Stimulated activated CD4-positive, alpha-beta T cell treated with anti-CD3 and anti-CD28 coated beads, Interleukin-2, amount 100 ng/mL, for 24 hours (primary cell): ENCODE measurements at places on chromosomes 3 and 15.
A peak's percentile ranks its signal among the peaks of the same experiment; 100 is the strongest.

- DNase-seq: no peak
Measured at GRCh38 chr3:112437146-112438022, 61.9 kb downstream of the BTLA start.

GRCh38 chr15:50773389-50773788 lies 7.9 kb upstream of the SPPL2A start:
- no peak for DNase-seq

DNA sequence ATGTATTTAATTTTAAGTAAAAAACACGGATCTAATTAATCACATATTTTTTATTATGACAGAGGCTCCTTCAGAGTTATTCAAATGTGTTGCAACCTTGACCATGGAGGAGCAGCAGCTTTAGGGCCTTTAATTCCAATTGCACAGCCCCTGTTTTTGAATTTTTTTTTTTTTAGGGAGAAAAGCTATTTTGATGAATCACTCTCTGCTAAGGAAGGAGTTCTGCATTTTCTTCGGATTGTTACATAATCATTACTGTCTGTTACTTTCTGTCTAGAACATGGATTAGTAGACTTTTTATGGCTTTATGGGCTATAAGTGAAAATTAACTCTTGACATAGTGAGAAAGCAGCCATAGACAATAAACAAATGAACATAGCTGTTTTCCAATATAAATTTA lies 90.8 kb downstream of the MCTP2 start:
- no peak for DNase-seq

DNA sequence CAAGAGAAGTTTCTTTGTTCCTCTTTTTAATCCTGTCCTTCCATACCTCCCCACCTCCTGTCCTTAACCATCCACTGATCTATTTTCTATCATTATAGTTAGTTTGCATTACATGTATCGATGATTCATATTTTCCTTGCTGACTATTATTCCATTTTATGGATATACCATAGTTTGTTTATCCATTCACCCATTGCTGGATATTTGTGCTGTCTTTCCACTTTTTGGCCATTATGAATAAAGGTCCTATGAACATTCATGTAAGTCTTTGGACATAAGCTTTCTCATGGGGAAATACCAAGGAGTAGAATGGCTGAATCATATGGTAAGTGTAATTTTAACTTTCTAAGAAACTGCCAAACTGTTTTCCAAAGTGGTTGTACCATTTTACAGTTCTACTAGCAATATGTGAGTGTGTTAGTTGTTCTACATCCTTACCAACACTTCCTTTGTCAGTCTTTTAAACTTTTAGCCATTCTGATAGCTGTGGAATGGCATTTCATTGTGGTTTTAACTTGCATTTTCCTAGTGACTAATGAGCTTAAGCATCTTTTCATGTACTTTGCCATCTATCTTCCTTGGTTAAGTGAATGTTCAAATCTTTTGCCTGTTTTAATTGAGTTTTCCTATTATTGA lies 11.7 kb downstream of the ATP6V1A start:
- no peak for DNase-seq

- no peak for DNase-seq
Measured at GRCh38 chr15:64476550-64476949, 16.2 kb downstream of the ZNF609 start.

- no peak for DNase-seq
Measured at GRCh38 chr15:53586799-53587198, 172.7 kb downstream of the WDR72 start.

DNA sequence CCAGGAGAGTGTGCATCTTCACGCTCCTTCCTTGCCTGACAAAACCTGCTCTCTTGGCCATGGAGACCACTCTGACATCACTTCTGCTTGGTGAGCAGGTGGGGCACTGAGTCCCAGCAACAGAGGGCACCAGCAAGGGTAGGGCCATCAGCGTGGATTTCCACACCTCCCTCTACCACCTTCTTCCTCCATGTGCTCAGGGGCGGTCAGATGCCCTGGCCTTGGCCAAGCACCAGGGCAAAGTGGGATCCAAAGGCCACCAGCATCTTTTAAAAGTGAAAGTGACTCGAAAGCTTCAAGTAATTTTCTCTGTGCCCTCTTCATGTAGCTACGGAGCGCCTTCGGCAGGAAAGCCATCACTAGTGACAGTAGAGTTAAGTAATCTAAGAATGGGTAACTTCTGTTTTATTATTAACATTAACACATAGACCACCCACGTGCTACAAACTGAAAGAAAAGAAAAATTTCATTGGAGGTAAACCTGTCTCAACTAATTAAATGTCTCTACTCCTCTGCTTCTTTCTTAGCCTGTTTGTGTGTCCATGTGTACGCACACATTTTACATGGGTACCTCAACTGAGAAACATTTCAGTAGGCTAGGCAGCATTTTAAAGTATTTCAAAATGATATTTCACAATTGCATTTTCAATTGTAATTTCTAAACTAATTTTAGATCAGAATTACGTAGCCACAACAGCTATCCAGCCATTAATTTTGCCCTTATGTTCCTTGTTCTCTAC lies 57.9 kb downstream of the CHSY1 start:
- no peak for DNase-seq

DNA sequence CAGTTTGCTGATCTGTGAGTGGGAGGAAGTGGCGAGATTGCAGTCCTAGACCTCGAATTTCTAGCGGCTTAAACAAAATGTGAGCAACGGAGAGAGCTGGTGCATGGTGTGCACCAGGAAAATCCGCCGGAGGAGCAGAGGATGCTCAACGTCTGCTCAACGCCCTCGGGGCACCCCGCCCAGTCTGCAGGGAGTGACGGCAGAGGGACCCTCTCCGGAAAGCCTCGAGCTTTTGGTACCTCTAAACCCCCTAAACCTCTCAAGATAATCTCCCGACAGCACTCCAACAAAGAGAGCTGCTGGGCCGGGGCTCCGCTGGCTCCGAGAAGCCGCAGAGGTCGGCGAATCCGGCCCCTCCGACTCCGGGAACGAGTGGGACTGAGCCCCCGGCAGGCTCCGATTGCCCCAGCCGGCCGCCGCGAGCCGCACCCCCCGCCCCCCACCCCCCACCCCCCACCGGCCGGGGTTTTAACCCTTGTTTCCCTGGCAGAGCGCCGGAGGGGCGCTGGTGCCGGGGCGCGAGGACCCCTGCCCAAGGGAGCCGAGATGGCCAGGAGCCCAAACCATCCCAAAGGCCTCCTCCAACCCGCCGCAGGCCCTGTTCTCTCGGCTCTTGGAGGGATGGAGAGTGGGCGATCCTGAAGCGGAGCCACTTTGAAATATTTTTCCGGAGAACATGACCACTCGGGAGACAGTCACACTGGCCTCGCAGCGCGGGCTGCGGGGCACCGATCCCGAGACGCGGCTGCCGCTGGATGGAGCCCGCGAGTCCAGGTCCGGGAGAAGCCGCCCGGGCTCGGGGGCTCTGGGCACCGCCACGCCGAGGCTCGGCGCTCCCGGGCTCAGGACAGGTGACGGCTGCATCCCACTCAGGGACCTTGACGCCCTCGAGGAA lies 1.5 kb downstream of the MEGF11 start:
- peak; percentile 55 for DNase-seq

- no peak for DNase-seq
Measured at GRCh38 chr15:79475306-79475705, 43.2 kb downstream of the MINAR1 start.
